Foreskin fibroblast (primary cell): ENCODE measurements at places on chromosomes 5 and 9.
A peak's percentile ranks its signal among the peaks of the same experiment; 100 is the strongest.

GRCh38 chr5:158195416-158196210, 336.7 kb upstream of the CLINT1 start:
- no peak for DNase-seq

- peak; percentile 93 for DNase-seq
These were observed 38.1 kb downstream of the MRPS27 start for GRCh38 chr5:72281764-72282499.

DNA sequence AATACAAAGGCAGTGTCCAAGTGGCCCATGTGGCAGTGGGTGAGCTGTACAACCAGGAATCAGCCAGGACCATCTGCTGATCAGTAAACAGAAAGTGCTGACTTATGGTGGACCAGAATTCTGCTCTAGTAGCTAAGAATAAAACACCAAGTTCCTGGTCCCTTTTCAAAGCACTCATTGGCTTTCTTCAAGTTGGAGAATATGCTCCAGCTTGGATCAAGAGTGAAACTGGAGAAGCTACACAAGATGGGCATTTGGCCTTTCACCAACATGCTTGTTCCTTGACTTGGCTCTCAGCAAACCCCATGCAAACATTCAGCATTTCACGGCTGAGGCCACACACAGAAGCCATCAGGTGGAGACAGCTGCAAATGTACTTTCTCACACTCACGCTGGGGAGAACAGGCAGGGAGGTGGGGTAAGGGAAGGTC, 32.1 kb downstream of the MARCHF3 start:
- DNase-seq: peak; percentile 78

GRCh38 chr9:75418518-75418917, 330.2 kb downstream of the OSTF1 start:
- DNase-seq: no peak

GRCh38 chr5:27129926-27130325, 91.5 kb upstream of the CDH9 start:
- no peak for DNase-seq
